ENCODE measurements at places on chromosomes 16 and 17. TPM values are rescaled to one million over a fixed set of nuclear protein-coding genes. Genes with fewer than 3 reads are reported as not detected.

DNA sequence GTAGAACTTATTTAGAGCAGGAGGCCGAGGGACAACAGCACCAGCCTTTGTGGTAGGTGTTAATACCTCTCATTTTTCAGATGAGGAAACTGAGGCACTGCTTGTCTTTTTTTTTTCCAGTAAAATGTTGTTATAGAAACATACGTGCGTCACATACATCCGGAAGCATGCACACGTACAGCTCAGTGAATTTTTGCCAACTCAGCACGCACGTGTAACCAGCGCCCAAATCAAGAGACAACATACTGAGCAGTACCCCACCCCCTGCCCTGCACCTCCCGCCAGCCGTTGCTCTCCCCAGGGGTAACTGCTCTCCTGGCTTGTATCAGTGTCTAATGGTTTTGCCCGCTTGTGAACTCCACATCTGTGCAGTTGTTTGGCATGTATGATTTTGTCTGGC is 92.0 kb downstream of the CMIP start:
- DNase-seq, result no peak

Gene TRPV2
- polyA plus RNA-seq, result 134 TPM

Gene LGALS9
- polyA plus RNA-seq, result 9.3 TPM

DNA sequence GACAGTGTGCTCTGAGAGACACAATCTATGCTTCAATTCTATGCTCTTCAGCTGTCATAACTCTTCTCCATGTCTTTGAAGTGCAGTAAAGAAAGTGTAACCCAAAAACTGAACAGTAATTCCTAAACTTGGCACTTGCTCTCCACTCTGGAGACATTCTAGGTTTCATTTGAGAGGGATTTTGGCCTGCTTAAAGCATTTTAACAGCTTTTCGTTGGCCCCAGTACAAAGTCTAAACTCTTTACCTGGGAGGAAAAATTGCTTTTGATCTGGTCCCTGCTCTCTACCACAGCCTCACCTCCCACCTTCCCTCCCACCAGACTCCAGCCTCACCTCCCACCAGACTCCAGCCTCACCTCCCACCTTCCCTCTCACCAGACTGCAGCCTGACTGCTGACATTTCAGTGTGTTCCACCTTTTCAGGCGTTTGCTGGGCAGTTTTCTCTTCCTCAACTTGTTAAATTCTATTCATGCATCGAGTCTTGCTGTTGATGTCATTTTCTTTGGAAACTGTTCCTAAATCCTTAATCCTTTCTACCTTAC is 132.6 kb downstream of the RPTOR start:
- no peak for DNase-seq

GRCh38 chr17:21390294-21390693 is 14.1 kb downstream of the KCNJ12 start:
- no peak for DNase-seq

GRCh38 chr17:19753661-19754463 is 5.8 kb upstream of the ALDH3A1 start:
- no peak for DNase-seq

Data from CD8-positive, alpha-beta memory T cell (primary cell).